Stimulated activated CD4-positive, alpha-beta T cell treated with anti-CD3 and anti-CD28 coated beads, Interleukin-4, amount 100 ng/mL, for 1 hour (primary cell): ENCODE measurements at places on chromosomes 4 and X.

DNA sequence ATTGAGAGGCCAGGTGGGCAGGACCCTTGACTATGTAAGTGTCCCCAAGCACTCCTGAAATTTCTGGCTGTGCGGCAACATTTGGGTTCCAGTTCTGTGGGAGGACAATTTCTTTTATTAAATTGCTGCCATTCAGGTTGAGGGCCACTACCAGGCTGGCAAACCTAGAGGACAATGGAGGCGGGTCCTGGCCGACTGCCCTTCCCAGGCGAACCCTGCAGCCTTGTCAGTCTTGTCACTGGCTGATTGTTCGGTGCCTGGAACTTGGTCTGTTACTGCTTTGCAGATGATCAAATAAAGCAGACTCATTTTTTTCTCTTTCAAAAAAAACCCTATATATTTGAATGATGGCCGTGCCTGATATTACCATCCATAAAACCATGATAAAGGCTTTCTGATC is 6.6 kb upstream of the TMEM128 start:
- DNase-seq: no peak

DNA sequence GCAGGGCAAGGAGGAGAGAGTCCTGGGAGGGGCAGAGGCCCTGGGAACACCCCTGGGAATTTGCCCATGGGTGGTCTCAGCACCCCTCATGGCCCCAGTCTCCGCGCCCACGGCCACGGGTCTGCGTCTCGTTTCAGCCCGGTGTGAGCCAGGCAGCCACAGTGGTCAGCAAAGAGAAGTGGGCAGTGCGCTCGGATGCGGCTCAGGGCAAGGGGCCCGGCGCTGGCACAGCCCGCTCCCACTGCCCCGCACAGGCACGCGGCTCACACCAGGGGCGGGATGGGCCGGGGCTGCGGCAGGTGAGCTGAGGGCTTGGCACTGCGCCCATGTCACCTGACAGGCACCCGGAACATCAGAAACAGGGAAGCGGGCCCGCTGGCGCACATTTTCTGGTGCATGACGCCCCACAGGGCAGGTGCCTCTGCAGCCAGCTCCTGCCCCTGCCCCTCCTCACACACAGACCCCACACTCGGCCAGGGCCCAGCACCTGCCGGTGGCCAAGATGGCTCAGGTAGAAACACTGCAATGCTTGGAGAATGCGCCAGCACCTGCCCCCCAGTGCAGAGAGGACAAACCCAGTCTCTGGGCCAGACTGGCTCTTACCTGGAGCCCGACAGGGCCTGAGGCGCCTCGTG is 41.9 kb upstream of the MXD4 start:
- no peak for DNase-seq

DNA sequence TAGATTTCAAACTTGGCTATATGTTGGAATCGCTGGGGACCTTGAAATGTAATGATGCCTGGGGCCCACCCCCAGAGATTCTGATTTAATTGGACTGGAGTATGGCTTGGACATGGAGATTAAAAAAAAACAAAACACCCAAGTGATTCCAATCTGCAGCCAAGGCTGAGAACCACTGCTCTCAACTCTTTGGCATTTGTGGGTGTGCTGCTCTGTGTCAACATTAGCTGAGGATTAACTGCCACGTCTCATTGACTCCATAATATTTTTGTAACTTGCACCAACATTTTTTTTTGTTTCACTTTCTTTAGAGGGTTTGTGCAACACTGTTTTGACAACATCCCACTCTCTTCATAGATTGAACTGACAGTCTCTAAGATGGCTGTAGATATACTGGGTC is 41.1 kb upstream of the PDK3 start:
- DNase-seq: no peak

GRCh38 chr4:70979445-70980008 is 13.9 kb upstream of the DCK start:
- DNase-seq: no peak

DNA sequence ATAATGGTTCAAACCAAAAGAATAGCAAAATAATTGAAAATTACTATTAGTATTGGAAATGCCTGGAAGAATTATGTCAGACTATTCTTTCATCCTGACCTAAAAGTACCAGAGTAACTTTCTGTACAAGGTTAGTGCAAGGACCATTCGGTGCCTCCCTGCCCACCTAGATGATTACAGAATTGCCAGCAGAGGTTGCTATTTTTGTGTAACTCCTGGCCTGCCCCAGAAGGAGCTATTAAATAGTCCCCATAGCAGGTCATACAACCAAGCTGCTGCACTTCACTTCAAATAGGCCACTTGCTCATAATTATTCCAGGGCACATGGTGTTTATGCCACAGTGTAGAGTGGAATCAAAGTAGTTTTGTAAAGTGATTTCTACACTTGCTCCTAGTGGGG is 831.1 kb upstream of the PABPC4L start:
- DNase-seq: no peak

- no peak for DNase-seq
Observed at GRCh38 chrX:74458736-74459135, 37.4 kb downstream of the SLC16A2 start.

- no peak for DNase-seq
Observed at GRCh38 chr4:86960557-86960961, 25.7 kb downstream of the AFF1 start.

DNA sequence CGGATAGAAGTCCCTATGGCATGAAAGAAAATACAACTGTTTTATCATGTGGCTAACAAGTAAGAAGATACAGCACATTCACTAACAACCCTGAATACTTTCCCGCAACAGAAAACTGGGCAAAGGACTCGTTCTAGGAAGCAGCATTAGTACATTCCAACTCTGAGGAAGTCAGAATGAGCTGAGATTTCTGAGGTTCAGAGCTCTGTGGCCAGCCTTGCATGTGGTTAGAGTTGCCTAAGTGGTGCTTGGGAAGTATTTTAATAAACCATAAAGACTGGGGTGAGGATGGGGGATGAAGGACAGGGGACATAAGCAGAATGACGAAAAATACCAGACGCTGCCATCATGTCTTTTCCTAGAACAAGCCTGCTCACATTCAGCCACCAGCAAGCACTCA is 82.2 kb downstream of the EFHC2 start:
- DNase-seq: no peak

- DNase-seq: no peak
Observed at GRCh38 chr4:41092128-41092527, 122.2 kb downstream of the APBB2 start.

DNA sequence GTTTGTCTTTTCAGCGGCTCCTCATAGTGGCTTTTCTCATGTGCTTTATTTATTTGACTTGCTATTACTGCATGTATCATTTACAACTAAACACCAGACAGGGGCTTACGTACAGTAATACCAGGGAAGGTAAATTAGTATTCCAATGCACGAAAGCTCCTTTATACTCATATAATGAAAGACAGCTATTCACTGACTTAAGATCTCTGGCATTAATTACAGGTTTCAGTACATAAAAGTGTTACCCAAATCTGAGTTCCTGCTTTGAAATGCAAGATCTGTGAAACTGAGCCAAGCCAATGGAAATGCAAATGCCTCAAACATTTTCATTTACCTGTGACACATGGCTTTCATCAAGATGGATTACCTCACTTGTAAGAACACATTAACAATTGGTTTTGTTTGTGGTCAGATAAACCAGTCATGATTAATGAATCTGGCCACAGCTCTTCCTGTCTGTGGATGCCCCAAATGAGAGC is 107.2 kb downstream of the ANAPC4 start:
- no peak for DNase-seq
